ENCODE measurements at places on chromosomes 4 and X. TPM values are rescaled to one million over a fixed set of nuclear protein-coding genes. Genes with fewer than 3 reads are reported as not detected.

Gene ZNF718
- 0.58 TPM for total RNA-seq

Gene IQCM
- total RNA-seq: not detected

Gene RASL11B
- not detected for total RNA-seq

Gene CLNK
- not detected for total RNA-seq

Gene PAK3
- total RNA-seq: not detected

Gene SULT1B1
- not detected for total RNA-seq

Gene FAM9C
- total RNA-seq: not detected

Gene PLAC1
- 0.26 TPM for total RNA-seq

Gene BTC
- total RNA-seq: 1.4 TPM

Gene PABPC1L2A
- not detected for total RNA-seq

Gene POLA1
- total RNA-seq: 12.9 TPM

Gene SMIM10L2A
- 0.26 TPM for total RNA-seq

Gene SLC38A5
- 0.07 TPM for total RNA-seq

Gene DCAF8L2
- total RNA-seq: not detected

Gene CT45A1
- total RNA-seq: not detected

Gene ABCG2
- total RNA-seq: 22.4 TPM

Gene TRIM60
- total RNA-seq: not detected

Gene GABRG1
- total RNA-seq: not detected

Gene GYG2
- total RNA-seq: 4.4 TPM

Gene NLGN4X
- total RNA-seq: not detected

Gene NRK
- not detected for total RNA-seq

Gene GAGE13
- total RNA-seq: not detected

Gene ITGB1BP2
- 0.87 TPM for total RNA-seq

Gene TMEM154
- 0.07 TPM for total RNA-seq

Gene ADH7
- total RNA-seq: not detected

Gene TCEAL6
- not detected for total RNA-seq

Gene ADAMTS3
- not detected for total RNA-seq

Gene WNK3
- not detected for total RNA-seq

Gene LIMCH1
- 45.0 TPM for total RNA-seq

Gene FMR1NB
- not detected for total RNA-seq

Gene SLC25A43
- 28.7 TPM for total RNA-seq

Gene GPR173
- total RNA-seq: not detected

Gene CT45A3
- total RNA-seq: not detected

Gene DGAT2L6
- not detected for total RNA-seq

Gene ZC4H2
- total RNA-seq: 2.1 TPM

Gene RTL5
- total RNA-seq: 2.6 TPM

Gene PDGFC
- 1.8 TPM for total RNA-seq

Gene FGF5
- total RNA-seq: 0.44 TPM
